ENCODE measurements at places on chromosomes 6 and 20.

DNA sequence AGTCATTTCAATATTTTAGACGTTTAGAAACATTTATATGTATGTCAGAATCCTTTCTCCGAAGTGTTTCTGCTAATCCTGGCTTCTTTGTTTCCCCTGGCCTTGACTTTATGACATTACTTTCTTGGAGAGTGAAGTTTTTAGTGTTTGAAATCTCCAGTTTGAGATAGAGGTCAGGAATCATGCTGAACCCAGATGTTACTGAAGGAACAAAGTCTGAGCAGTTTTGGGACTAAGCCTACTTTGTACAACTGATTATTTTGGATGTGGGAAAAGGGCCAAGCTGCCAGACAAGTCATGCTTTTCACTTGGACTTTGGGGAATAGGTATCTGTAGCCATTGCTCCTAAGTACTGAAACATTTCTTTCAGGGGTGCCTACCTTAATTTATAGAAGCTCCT is 2.3 kb downstream of the RNF144B start:
- DNase-seq, result no peak

DNA sequence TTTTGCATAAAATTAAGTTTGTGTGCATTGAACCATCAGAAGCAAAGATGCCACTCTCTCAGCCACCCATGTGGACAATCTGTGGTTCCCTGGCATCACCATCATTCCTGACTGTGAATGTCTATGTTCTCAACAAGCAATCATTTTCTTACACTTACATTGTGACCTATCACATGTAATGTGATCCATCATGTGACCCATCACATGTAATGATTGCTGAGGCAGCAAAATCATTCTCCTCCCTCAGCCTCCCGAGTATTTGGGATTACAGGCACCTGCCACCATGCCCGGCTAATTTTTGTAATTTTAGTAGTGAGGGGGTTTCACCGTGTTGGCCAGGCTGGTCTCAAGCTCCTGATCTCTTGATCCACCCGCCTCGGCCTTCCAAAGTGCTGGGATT is 22.0 kb upstream of the ZNF133 start:
- DNase-seq, result no peak

DNA sequence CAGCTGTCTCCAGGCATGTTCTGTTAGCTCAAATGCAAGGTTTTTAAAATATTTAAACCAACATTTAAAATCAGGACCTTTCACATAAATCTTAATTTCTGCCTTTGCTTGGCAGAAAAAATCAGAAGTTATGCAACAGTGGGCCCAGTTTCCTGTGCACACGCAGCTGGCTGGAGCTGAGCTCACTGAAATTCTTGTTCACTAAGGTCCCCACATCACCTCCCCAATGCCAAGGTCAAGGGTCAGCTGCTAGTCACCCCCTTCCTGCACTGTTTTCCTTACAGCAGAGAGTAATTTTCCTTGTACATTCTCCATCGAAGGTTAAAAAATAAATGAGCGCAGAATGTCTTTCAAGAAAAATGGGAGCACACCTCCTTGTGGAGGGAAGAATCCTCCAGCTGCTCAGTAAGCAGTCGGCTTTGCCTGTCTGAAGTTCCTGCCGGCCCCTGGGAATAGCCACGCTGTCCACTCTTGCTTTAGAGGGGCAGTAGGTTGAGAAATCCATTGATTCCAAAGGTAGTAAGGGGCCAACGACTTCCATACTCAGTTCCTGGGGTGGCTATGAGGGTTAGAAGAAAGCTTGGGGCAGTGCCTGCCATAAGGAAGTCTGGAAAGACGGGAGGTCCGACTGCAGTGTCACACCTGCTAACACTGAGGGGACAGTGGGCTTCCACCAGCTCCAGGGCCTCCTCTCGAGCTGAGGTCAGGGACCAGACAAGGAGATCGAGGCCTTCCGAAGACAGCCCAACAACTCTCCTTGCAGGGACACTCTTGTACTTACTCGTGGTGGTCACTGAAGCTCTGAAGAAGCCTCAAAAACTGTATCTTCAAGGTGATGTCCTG is 56.8 kb downstream of the MYH7B start:
- DNase-seq, result no peak

GRCh38 chr6:65149841-65150240 is 557.2 kb downstream of the EYS start:
- no peak for DNase-seq

DNA sequence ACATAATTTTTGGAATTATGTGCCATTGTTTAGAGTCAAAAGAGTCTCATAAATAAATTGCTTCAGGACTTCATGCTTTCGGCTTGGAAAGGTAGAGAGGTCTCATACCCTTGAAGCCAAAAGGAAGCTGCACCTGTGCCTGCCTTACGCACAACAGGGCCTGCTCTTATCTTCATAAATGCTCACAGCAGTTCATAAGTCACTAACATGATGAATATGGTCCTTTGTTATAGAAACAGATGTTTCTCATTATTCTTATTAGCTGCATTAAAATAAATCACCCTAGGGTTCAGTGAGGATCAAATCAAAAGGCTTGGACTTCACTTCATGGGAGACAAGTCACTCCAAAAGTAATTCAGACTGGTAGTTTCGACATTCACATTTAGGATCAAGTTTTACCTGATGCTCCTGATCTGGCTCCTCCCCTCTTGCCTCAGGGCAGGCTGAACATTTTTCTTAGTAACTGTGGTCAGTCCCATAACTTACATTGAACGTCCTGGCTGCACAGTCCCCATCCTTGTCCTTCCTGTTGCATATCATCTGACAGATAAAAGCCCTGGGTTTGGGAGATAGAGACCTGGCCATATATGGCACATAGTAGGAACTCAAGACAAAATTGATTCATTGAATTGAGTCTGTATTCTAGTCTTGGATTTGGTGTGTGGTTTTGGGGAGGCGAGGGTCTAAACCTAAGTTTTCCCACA is 20.7 kb upstream of the SH3BGRL2 start:
- no peak for DNase-seq

DNA sequence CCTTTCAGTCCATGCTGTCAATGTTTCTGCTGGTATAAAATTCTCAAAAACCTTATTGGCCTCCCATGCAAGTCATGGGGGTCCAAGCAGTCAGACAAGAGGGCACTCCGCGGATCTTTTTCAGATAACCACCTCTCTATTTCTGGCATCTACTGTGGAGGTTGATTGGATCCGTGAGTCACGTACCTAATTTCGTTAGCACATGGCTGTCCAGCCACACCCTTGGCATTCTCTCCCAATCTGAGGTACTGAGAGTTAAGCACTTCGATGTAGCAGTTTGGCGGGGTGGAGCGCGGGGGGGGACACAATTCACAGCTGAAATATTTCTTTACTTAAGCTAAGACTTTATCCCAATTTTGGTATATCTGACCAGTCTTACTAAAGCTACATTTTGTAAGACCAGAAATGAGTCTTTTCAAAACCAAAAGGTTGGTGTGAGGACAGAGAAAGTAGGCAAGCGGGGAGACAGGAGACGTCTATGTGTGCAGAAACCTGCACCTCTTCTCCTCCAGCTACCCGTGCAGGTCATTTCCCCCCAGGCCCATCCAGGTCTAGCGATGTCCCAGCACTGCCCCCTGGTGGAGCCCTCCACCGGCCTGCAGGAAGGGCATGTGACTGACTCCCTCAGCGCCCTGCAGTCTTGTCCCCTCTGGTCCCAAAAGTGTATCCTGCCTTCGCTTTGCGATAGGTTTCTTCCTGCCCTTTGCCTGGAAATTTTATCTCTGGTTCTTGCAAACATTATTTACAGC is 113.1 kb downstream of the ADAT2 start:
- peak; percentile 66 for DNase-seq

GRCh38 chr20:9617940-9618339 is 103.5 kb downstream of the LAMP5 start:
- peak; percentile 37 for DNase-seq

DNA sequence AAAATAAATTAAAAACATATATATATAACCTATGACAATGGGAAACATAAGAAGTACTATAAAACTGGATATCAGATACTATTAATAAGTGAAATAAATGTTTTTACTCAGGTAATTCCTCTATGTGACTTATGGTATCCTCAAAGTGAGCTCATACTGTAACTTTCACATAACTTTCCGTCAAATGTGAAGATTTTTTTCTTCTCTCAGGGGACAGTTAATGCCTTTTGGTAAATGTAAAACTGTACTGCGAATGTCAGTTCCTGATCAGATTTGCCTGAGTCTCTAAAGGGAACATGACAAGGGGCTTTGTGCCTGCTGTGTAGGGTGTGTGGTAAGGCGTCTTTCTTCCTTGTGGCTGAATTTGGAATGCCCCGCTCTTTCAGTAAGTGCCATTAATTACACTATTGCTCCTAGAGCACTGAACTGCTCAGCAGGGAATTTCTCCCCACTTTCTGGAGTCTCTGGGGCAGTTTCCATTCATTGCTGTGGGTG is 271.8 kb downstream of the PRL start:
- DNase-seq, result no peak

DNA sequence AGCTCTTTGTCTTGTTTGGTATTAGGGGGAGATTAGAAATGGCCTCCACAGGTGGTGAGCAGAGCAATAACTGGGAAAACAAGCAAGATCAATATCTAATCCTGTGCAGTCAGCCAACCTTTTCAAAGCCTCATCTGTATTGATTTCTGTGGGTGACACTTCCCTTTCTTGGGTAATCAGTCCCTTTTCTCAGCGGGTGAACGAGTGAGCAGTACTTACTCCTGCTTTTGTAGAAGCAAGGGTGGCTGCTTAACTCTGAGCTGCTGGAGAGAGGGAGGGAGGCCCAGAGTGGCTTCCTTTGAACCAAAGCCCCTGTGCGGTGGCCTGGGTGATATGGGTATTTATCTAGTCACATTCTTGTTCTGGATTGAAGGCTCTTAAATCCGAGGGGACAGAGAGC is 254.8 kb upstream of the CHD6 start:
- DNase-seq, result no peak

DNA sequence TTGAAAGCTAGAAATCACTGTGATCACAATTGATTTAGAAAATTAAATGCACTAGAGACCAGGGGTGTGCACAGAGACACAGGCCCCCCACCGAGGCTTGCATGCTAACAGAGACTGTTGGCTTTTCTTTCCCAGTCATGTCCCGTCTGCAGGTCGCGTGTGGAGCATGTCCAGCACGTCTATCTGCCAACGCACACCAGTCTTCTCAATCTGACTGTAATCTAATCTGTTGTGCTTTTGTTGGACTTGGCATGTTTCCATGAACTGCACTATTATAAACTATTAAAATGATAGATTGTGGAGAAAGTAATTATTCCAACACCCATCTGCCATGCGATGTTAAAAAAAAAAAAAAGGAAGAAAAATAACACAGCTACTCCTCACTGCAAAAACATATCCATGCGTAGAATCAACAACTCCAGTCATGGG is 17.7 kb downstream of the MYLIP start:
- DNase-seq, result no peak

DNA sequence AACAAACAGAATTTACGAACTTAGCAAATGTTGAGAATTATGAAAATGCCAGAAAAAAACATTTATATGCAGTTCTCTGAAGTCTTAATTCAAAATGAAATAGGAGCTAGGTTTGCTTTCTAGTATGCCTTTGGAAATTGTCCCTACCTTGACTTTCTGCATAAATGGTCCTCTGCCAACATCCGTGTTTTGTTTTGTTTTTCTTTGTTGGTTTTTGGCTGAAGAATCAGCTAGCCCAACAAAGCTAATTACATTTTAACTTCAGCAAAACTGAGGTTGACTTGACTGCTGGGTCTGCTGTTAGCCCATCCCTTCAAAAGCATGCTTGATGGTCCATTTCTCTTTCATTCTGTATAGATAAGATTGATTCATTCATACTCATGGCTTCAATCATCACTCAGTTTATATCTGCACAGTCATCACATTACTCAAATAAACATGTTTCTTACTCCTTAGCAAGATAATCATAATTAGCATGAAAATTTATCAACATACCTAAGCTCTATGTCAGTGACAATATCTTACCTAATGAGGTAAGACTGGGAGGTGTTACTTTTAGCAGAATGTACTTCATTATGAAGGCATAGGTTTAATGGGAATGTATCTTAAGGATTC is 76.4 kb downstream of the ADGRB3 start:
- DNase-seq, result no peak

GRCh38 chr6:151021896-151022295 is 156.4 kb downstream of the MTHFD1L start:
- DNase-seq, result no peak

DNA sequence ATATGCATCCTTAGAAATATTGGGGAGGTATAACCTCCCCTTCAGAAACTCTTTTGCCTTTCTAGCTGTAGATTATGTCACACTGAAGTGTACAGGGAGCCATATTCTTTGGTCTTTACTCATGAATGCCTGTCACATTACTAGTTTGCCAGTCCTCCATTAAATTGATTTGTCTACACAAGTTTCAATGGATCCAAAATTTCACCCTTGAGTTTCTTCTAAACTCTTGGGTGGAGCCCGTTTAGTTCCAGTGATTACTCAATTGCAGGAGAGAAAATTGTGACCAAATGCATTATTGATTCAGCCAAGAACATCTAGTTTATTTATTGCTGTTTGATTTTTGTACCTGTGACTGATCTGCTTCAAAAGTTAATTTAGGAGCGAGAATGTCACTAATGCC is 60.4 kb upstream of the TFB1M start:
- DNase-seq, result no peak

DNA sequence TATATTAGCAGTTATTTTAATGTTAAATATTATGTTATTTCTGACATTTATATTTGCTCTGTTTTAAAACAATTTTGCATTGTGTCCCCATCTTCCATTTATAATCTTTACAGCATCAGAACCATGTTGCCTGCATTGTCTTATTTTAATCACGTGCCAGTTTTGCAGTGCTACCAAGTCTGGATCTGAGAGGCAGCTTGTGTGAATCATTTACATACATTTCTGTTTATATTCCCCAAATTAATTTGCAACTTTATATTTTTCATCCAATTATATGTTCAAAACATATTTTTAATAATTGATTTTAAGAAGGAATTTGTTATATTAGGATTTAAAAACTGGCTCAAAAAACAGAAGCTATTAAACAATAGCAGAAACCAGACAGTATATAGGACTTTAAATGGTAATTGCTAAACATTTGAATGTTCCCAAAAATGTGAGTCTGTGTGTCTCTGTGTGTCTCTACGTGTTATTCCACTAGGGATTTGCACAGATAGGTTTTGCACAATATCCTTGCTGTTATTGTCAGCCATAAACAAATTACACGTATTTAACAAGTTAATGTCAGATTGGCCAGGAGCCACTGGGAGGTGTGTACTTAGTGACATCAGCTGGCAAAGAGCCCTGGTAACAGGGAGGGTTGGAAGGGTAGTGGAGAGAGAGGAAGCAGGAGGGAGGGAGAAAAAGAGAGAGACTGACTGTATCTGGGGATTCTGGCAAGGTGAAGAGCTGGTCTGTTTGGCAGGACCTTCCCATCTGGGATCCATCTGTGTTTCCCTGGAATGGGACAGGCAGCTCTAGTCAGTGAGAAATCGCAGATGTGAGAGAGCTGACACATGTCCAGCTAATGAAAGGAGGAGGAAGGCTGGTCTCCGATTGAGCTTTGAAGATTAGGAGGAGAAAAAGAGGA is 72.1 kb downstream of the CBFA2T2 start:
- DNase-seq, result peak; percentile 26

DNA sequence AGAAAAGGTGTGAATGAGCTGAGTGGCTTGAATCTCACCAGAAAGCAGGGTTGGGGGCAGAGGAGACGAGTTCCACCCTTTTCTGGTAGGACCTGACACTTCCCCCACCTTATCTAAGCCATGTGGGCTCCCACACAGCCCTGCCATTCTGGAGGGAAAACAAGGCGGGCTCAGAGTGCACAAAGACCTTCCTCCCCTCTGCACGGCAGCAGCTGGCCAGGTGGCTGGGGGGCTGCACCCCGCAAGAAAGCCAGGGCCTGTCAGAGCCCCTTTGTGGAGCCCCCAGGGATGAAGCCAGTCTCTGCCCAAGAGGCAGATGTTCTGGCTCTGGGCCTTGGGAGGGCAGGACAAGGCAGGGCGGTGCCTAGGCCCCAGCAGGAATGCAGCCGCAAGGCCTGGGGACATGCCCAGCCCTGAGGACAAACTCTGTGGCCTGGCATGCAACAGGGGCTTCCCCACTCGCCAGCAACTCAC is 48.4 kb upstream of the DSN1 start:
- no peak for DNase-seq

All from iPS-NIHi11 (cell line).